ENCODE measurements at places on chromosomes 2 and 18.
A peak's percentile ranks its signal among the peaks of the same experiment; 100 is the strongest.

GRCh38 chr2:133389569-133389968 lies 178.7 kb downstream of the NCKAP5 start:
- DNase-seq = no peak

- peak; percentile 38 for DNase-seq
Measured at GRCh38 chr2:240933048-240933965, 27.2 kb downstream of the CROCC2 start.

DNA sequence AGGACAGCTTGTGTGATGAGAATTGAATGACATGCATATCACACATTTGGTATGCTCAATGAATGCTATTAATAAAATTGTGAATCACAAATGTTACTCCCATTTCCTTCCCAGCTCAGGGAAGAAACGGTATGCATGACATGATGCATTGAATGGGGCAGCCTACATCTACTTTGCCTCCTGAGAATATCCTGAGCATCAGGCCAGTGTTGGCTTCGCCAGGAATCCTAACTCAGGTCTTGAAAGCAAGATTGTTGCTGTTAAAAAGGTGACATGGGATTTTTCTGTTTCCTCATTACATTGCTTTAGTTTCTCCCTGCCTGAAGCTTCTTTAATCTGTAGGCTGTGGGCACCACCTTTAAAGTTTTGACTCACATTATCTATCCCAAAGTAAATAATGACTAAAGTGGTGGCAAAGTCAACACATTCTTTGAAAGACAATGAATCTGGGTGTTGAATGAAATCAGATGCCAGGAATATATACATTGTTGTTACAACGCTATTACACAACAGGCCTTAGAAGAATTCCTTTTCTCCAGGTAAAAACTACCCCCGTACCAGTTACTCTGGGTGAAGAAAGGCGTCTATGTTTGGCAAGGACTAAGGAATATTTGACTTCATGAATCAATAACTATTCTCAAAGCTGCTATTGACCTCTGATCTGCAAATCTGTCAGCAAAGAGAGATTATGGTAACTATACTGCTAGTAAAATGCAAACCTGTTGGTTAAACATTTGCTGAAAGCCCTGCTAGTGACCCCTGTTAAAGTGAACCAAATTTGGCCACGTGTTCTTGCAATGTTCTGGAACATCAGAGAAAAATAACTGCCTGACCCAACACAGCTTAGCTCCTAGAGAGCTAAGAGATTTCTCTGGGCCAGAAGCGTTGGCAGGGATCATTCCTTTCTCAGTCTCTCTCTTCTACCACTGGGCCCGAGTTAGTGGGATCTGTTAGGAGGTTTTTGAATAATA lies 30.5 kb upstream of the NEDD4L start:
- peak; percentile 20 for DNase-seq

GRCh38 chr2:20484034-20484617 lies 37.3 kb downstream of the RHOB start:
- DNase-seq = no peak

- DNase-seq = no peak
Measured at GRCh38 chr2:62738981-62739936, 33.7 kb downstream of the EHBP1 start.

DNA sequence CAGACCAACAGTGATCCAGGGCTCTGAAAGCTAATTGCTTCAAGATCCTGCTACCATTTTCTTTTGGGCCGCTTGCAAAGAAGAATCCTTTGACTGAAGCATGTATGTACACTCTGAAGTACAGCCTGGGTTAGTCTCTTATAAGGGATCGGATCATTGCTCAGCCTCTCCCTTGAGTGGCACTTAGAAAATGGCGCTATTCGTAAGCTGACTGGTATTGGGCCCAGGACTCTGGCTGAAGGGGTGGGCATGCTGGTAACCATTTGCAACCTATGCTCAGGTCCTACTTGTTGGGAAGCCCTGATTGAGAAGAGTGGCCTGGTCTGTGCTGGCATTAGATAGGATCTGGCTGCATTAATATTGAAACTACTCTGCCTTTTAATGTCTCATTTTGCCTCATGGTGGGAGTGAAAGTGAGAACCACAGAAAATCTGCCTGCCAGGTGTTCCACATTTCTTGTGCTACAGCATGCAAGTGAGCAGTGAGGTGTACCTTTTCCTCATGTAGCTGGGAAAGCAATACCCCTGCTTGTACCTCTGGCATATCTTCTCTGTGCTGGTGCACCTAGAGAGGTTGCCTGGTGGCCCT lies 661 bp upstream of the MGAT5 start:
- DNase-seq = no peak

- DNase-seq = no peak
Measured at GRCh38 chr2:58572731-58573130, 331.6 kb upstream of the FANCL start.

- DNase-seq = no peak
Measured at GRCh38 chr2:190136259-190136658, 73.7 kb upstream of the MSTN start.

DNA sequence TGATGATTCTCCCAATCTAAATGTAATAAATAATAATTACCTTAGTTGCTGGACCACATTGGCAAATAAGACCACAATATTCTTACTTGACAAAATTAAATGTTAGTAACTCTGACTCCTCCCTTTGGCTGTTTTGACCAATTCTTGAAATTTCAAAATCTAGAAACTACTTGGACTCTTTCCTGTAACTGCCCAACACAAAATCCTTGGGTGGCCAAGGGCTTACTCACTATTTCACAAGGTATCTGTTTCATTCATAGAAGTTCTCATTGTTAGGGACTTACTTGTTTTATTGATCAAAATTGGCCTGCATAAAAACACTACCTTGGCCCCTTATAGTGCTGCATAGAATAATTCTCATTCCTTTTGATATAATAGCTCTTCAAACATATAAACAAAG lies 19.4 kb downstream of the CDH20 start:
- no peak for DNase-seq

- no peak for DNase-seq
Measured at GRCh38 chr2:200199005-200199404, 107.5 kb upstream of the SPATS2L start.

DNA sequence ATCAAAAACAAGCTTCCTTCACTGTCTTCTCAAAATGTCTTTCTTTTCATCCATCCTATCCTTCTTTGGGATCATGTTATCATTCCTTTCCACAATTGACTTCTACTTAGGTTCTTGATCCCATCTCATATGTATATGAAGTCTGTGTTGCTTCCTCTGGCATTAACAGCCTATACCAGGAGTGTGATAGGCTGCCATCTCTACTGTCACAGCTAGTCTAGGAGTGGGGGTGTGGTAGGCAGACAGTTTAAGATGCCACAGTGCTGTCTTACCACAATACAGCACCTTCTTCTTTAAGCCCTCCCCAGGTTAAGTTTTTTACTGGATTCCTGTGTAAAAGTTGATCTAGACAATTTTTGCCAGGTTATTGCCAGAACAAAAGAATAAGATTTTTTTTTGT lies 3.7 kb upstream of the HTR2B start:
- no peak for DNase-seq

GRCh38 chr2:98293030-98293429 lies 53.2 kb upstream of the CNGA3 start:
- DNase-seq = no peak

DNA sequence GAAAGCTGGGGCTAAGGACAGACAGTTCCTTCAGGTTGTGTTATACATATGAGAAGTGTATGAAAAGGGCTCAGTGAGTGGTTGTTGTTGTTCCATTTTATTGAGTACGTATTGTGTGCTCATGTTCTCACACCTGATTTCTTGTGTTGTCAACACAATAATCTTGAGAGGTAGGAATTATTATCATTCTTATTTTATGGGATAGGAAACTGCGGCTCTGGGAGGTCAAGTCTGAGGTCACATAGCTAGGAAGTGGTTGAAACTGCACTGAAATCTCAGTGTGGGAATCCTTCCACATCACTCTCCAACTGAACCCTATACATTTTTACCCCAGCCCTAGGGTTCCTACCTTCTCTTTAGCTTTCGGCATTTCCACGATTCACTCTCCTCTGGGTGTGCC lies 124.2 kb upstream of the CXCR4 start:
- DNase-seq = no peak

- DNase-seq = no peak
Measured at GRCh38 chr2:201208563-201209252, 25.8 kb downstream of the CASP10 start.

GRCh38 chr2:174484573-174484972 lies 2.3 kb downstream of the GPR155 start:
- DNase-seq = no peak

GRCh38 chr2:144544053-144544452 lies 24.1 kb upstream of the ZEB2 start:
- DNase-seq = no peak

- no peak for DNase-seq
Measured at GRCh38 chr2:218985325-218986091, 524 bp upstream of the FEV start.

- DNase-seq = peak; percentile 59
Measured at GRCh38 chr2:237283131-237283928, 130.6 kb downstream of the COL6A3 start.

GRCh38 chr18:3647636-3648035 lies 197.7 kb downstream of the TGIF1 start:
- no peak for DNase-seq

DNA sequence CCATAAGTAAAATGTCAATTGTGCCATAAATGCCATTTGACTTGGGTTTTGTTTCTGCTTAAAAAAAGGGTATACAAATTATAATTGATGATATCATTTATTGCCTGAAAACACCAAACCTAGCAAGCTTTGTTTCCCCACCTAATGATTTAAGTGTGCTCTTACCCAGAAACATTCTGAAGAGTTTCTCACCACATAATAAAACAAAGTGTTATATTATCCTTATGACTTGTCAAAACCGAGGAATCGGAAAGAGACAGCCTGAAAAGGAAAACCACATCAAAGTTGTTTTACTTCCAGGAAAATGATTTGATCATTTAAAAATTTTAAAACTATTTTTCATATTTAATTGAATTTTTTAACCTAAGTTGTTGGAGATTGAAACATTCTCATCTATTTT lies 170.5 kb upstream of the SLC39A10 start:
- no peak for DNase-seq

DNA sequence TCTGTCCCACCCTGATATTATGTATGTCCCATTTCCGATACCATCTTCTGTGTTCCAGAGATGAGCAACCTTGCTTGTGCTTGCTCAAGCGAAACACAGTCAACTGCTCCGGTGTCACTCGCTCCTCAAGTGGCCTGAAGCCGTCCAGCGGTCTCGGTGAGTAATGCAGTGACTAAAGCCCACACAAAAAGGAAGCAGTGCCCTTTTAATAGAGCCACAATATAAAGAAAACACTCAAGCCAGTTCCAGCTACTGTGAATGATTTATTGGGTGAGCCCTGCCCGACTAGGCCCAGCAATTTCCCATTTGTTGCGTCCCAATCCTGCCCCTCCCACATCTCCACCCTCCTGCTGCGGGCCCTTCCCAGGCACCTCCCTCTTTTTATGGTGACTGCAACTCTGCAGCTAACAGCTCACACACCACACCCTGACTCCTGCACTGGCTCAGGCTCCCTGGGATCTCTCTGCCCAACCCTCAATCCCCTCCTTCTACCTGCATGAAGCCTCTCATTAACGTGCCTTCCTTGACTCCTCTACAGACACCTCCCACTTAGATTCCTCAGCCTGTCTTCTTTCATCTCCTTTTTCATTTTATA lies 44.2 kb upstream of the DSC1 start:
- DNase-seq = no peak

DNA sequence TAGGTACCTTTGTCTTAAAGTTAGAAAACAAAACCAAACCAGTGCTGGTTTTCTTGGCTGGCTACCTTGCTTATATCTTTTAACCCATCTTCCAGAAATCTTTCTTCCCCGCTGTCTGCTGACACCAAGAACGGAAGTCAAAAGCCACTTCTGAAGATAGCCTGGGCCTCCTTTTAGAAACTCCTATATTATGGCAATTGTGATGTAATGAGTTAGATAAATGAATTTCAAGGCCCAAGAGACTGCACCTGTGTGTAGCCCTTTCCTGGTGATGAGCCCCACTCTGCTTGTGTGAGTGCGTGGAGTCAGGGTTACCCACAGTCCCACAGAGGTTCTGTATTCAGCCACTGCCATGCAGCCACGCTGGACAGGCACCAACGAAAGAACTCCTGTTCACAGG lies 60.7 kb downstream of the ARMC9 start:
- no peak for DNase-seq

DNA sequence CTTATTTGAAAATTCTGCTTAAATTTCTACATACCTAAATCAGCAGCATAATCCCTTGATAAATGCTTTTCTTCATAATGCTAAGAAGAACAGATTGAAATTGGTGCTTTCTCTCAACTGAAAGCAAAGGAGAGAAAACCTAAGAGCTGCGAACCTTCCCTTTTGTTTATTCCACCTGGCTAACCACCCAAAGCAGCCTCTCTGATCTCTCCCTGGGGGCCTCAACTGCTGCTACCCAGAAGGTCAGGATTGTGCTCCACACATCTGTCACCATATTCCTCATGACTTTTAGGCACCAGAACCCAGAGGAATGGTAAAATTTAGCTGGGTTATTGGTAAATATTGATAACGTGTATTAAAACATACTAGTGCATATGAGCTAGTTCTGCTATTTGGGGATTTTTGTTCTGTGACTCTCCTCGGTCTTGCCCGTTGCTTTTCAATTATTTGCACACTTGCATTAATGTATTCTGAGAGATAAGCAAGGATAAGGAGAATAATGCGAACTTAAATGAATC lies 334.1 kb downstream of the RIT2 start:
- no peak for DNase-seq

- no peak for DNase-seq
Measured at GRCh38 chr18:9681217-9681616, 26.9 kb upstream of the RAB31 start.

DNA sequence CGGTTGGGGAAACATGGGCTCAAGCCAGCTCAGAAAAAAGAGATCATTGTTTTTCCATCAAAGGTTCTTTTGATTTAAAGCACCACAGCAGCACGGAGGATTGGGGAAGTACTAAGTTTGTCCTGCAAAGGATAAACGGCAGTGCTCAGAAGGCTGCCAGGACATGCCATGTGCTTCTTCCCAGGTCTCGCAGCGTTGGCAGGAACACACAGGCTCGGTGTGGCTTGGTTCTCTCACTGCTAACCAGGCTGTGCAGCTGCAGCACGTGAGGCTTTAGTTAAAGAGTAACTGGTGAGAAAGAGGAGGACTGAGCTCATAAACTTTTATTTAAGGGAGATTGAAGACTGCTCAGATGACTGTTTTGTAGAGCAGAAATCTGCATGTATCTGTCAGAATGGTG lies 264.3 kb downstream of the TSN start:
- DNase-seq = no peak

DNA sequence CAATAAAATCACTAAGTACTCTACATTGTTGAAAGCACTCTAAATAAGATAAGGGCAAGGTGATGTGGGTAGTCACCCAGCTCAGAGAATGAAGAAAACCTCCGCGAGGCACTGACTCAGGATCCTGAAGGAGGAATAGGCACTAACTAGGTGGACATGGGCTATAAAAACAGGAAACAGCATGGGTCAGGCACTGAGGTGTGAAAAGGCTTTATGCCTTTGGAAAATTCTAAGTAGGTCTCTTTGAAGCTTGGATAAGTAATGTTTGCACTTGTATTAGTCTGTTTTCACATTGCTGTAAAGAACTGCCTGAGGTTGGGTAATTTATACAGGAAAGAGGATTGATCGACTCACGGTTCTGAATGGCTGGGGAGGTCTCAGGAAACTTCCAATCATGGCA lies 161.6 kb downstream of the EPHA4 start:
- no peak for DNase-seq

GRCh38 chr2:30417253-30417652 lies 29.8 kb upstream of the LCLAT1 start:
- DNase-seq = no peak

- DNase-seq = no peak
Measured at GRCh38 chr18:77110400-77110799, 22.2 kb downstream of the MBP start.

GRCh38 chr2:42855221-42855970 lies 63.0 kb upstream of the HAAO start:
- DNase-seq = no peak
